Activated CD4-positive, alpha-beta T cell treated with anti-CD3 and anti-CD28 coated beads for 48 hours (primary cell): ENCODE measurements at places on chromosomes 1 and 21.

DNA sequence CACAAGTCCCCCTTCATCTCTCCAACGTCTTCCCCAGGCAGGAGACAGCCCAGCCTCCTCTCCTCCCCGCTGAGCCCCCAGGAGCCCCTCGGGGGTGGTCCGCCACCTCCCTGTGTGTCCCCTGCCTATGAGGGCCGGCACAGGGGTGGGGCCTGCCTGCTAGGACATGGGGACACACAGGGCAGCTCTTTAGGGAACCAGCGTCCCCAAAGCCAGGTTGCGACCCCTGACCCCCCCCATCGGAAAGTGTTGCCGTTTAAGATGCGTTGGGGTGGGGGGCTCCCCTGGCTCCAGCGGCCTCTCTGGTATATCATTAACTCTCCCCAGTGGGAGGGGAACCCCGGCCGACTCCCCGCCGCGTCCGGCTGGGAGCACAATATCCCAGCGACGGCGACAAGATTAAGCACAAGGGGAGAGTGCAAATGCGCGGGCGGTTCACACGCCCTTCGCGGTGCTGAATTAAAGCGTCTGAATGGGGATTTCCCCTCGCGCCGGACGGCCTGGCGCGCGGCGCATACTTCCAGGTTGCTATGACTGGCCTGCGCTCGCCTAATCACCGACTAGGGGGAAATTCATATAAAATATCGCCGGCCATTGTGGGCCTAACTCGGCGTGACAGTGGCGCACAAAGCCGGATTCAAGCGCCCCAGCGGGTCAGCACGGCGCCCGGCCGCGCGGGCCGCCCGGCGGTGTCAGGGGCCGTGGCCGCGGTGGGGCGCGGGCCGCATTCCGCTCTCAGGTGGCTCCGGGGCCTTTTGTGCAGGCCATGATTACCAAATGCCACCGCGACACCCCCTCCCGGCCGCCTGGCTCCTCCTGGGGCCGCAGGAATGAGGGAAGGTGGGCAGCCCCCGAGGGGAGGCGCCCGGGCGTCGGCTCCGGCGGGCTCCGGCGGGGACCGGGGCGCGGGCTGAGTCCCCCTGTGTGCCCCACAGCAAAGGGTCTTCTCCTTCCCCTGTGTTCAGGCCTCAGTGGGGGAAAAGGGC is 30.9 kb downstream of the WNT3A start:
- peak; percentile 67 for DNase-seq

DNA sequence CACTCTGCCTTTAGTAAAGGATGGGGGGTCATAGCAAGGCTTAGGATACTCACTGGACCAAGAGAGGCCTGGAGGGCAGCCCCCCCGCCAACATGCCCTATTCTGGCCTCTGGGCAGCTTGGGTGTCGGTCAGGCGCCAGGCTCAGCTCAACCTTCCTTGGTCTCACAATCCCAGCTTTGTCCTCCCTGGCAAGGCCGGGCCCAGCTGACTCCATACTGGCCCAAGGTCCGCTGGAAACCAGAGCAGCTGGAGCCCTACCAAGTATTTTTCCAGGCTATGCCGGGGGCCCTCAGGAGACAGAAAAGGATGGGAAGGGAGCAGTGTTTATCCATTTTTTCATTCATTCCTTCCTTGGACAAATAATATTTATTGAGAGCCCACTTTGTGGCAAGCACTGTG is 6.2 kb downstream of the FBXO2 start:
- DNase-seq, result no peak

DNA sequence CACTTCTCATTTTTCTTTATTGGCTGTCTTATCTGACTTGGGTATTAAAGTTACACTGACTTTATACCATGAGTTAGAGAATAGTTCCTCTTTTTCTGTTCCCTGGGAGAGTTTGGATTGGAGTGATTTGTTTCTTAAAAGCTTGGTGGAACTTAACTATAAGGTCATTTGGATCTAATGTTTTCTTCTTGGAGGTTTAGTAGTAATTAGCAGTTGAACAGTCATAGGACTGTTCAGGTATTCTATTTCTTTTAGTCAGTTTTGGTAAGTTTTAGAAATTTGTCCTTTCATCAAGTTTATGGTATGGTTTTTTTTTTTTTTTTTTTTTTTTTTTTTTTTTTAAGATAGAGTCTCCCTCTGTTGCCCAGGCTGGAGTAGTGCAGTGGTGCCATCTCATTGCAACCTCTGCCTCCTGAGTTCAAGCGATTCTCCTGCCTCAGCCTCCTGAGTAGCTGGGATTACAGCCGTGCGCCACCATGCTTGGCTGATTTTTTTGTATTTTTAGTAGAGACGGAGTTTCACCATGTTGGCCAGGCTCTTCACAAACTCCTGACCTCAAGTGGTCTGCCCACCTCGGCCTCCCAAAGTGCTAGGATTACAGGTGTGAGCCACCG is 6.3 kb downstream of the TTC3 start:
- DNase-seq, result peak; percentile 13

- DNase-seq, result no peak
Measured at GRCh38 chr1:195804547-195804946, 803.7 kb downstream of the KCNT2 start.
